ENCODE measurements at places on chromosomes 12 and 14.

DNA sequence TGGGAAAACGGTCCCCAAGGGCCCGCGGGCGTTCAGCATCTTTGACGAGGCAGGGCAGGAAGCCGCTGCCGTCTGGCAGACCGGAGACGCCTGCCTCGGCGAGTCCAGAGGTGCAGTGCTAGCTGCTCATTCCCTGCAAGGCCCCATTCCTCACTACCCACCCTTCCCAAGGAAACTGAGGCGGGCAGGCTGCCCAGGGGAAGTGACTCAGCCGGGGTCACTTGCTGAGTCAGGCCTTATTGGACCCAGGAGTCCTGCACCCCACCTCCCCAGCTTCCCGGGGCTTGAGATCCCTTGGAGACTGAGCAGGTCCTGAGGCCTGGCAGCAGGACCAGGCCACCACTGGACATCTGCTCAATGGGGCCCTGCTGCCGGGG is 3.7 kb downstream of the SH2B3 start:
- no peak for DNase-seq

GRCh38 chr12:79455286-79455685 is 235.5 kb downstream of the PAWR start:
- DNase-seq: no peak

DNA sequence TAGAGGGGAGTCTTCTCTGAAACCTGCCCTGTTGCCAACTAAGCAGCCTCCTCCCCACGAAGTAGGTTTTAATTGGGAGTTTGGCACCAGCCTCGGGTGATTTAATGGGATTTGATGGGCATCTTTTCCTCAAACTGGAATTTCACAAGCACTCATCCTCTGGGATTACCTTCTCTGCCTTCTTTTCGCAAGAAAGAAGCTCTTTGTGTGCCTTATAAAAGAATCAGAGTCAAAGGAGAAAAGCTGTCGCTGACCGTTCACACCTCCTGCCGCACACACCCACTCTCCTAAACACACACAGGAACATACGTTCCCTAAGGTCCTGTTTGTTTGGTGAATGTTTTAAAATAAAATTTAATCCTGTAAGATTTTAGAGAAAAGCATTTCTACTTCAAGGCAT is 84.0 kb downstream of the PRMT8 start:
- no peak for DNase-seq

DNA sequence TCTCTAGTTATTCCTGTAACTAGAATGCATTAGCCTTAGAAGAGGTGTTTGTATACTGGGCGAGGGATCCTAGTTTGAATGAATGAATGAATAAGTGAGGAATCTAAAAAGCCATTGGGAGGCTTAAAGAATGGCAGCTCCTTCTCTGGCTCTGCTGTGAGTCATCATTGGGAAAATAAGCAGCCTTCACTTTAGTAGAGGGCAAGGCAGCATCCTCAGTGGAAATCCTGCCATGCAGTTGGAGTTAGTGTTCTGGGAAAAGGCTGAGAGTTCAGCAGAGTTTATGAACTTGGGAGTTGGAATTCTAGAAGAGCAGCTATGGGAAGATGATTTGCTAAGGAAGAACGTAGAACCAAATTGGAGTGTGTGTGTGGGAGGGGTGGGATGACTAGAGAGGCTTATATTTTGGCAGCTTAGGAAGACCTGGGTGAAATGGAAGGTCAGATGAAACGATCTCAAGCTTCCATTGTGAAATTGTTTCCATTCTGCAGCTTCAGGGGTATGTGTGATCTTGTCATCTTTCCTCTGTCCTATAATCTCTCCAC is 120.8 kb downstream of the PTCSC3 start:
- no peak for DNase-seq

- no peak for DNase-seq
Observed at GRCh38 chr12:127411166-127411915, 855.6 kb upstream of the TMEM132C start.

GRCh38 chr12:110798461-110798860 is 48.3 kb upstream of the CCDC63 start:
- no peak for DNase-seq

DNA sequence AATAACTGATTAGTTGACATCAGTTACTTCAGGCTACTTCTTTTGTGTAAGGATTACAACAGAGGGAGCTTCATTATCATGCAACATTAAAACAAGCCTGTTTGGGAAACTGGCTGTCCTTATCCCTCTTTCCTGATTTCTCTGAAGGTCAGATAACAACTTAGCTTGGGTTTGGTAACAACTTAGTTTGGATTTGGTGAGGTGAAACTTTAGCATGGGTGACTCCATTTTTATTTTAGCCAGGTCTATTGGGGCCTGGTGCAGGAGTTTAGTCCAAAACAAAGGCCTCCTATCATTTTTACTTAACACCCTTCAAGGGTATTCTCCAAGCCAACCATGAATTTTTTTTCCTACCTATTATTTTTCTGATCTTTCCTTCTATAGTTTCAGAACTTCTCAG is 1.1 kb upstream of the ZFYVE1 start:
- no peak for DNase-seq

DNA sequence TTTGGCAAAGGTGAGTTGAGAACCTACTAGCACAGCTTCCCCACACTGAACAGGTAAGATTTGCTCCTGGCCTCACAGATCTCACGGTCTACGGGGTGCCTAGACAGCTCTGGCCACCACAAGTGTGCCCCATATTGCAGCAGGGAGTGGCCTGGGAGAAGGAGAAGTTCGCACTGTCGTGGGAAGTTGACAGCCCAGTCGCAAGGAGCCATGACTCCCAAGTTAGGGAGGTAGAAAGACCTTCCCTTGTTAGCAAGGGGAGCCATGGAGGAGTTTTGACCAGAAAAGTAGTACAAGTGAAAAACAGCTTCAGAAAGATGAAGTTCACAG is 316.3 kb downstream of the BCL11B start:
- DNase-seq: no peak

DNA sequence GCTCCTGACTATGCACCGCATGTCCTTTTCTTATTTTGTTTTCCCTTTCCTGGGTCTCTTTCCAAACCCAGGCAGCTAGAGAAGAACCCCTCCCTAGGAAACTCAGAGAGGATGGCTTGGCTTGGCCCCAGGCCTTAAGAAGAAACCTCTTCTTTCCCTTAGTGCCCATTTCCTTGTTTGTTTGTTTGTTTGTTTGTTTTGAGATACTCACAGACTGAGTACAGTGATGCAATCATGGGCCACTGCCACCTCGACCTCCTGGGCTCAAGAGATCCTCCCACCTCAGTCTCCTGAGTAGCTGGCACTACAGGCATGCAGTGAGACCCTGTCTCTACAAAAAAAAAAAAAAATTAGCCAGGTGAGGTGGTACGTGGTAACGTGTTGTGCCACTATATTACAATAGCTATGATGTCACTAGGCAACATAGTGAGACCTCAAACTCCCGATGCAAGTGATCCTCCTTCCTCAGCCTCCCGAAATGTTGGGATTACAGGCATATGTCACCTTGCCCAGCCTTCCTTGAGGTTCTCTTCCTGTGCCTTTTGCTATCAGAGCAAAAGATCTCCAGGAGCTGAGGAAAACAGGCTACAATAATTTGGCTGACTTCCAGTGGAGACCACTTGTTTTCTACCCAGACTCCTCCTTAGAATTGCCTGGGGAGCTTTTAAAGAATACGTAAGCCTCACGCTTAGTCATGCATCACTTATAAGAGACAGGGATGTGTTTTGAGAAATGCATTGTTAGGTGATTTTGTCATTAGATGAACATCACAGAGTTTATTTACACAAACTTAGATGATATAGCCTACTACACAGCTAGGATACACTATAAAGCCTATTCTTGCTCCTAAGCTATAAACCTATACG is 34.5 kb upstream of the LGALS3 start:
- no peak for DNase-seq

GRCh38 chr14:103382376-103382775 is 2.8 kb upstream of the MARK3 start:
- DNase-seq: no peak

DNA sequence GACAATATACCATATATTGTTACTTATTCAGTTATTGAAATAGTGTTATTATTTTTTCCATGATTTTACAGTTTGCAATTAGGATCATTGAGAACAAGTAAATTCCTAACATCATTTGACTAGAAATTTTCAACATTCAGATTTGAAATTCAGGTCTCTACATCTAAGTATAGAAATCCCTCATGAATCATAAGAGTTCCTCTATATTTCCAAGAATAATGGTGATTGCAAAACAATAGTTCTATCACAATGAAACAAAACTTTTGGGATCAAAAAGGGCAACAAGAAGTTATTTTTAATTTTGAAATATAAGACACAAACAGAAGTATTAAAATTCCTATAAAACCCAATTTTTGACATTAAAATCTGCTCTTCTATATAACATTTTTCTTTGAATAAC is 10.8 kb downstream of the CLEC1A start:
- DNase-seq: no peak

DNA sequence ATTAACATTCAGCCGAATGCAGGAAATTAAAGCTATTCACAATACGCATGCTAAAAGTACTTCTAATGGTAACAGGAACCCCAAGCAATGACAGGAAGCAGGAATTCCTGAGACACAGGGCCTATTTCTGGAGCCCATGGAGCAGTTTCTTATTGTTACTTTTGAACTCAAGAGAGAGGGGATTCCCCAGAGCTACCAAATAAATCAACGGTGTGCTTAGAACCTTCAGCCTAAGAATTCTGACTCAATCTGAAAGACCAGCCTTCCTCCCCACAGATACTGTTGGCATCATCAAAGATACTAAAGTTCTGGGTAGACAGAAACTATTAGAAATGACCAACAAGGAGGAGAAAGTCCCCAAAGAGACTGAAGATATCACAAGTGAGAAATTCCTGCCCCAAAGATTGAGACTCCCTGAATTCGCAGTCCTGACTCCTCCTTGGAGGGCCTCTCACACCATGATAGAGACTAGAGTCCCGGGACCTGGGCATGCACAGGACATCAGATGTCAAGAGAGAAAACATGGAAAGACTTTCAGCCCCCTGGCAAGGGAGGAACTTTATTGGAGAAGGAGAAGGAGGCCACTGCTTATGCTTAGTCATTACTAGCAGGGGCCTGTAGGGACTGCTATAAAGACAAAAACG is 32.7 kb downstream of the RTRAF start:
- DNase-seq: no peak

DNA sequence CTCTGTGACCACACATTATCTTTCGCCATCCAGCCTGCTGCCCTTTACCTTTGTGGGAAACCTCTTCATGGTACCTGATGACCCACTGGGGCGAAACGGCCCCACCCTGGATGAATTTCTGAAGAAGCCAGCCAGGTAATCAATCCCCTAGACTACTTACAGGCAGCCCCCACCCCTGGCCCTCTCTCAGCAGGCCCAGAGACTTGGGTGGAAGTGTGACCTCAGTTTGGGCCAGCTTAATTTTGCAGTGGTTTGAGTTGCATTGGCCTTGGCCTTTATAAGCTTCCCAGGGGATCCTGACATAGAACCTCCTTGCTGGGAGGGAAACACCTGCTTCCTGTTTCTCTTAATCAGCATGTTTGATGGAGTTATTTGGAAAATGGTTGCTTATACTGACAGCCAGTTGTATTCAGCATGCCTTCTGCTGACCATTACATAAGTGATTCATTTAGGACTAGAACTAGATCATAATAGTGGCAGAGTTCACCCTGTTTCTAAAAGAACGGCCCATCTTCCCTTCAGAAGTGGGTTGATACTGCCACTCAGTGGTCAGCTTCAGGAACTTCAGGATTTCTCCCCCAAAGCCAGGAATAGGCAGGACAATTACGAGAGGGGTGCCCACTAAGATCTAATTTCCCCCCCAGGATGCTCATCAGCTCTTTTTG is 6.1 kb downstream of the SDR39U1 start:
- no peak for DNase-seq

GRCh38 chr12:25194214-25194613 is 746 bp downstream of the DNAI7 start:
- DNase-seq: no peak

DNA sequence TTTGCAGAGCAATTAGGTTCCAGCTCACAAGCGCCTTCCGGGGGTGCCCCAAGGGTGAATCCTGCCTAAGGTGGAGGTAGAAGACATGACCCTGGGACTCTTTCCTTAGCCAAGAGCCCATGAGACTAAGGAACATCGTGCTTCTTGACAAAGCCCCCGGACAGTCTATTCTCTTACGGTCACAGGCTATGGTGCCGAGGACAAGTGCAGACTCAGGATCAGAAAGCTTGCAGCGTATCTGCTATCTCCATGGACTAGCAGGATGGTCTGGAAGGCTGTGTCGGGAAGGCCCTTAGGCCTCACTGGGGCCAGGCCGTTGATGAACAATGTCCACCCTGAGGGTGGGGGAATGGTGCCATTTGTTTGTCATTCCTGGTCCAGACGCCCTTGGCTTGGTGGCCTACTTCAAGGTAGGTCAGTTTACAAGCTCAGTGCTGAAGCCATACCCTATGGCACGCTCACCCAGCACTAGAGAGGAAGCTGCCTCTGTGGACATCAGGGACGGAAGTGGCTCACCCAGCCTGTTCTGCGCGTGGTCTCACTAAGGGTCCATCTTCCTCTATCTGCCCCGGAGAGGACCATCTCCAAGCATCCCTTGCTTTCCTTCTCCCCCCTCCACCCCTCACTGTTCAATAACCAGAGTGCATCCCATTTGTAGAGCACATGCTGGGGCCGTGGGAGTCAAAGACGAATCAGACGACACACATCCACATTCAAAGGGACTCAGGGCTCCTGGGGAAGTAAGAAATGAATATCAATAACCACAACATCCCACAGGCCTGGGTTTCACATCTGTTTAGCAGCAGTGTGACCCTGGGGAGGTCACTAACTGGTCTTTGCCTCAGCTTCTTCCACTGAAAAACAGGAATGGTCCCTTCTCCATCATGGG is 45.0 kb upstream of the IQSEC3 start:
- no peak for DNase-seq

DNA sequence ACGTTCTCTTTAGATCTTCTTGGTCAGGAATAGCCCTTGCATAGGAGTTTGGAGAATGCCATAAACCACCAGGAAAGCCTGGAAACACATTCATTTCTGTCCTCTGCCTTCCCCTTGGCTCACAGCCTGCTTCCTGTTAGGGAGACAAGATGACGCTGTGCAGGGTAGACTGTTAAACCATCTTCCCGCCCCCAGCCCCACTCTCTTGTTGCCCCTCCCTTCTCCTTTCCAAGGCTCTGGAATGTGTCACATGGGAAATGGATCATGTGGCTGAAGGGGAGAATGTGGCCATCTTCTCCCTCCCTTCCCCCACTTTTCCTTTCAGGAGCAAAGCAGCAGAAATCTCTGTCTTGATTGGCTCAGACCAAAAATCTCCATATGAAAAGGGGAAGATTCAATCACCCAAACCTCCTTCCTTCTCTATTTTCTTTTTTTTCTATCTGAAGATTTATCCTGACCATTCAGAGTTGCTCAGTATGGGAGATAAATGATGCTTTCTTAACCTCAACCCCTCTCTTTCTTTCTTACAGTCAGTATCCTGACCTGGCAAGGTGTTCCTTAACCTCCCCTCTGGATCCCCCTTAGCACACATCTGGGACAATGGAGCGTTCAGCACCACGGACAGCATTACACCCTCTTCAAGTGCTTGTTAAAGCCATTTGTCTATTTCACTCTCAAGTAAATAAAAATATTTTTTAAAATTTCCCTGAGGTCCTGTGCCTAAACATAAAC is 11.4 kb downstream of the GPR19 start:
- DNase-seq: no peak

GRCh38 chr14:55731881-55732498 is 152.0 kb downstream of the KTN1 start:
- peak; percentile 47 for DNase-seq

- no peak for DNase-seq
Observed at GRCh38 chr12:106296179-106296877, 6.2 kb upstream of the TCP11L2 start.
